Suppressor macrophage (primary cell): ENCODE measurements at places on chromosomes 16 and 17.

GRCh38 chr16:29757950-29758466 is 12.2 kb upstream of the C16orf54 start:
- DNase-seq = no peak

DNA sequence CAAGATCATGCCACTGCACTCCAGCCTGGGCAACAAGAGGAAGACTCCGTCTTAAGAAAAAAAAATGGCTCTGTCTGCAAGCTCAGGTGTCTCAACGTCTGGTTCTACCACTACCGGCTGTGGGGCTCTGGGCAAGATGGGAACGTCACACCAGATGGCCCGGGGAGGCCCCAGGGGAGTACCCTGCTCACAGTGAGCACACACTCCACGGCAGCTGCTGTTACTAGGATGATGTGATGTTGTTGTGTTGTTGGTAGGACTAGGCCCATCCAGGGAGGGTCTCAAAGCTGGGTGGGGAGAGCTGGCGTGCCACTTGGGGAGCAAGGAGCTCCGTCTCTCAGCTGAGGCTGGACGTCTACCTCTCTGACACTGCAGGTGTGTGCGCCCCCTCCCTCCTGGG is 9.4 kb upstream of the NPTX1 start:
- DNase-seq = no peak

GRCh38 chr16:29873319-29873718 is 10.3 kb upstream of the CDIPT start:
- DNase-seq = no peak

GRCh38 chr16:72815348-72816318 is 232.3 kb downstream of the ZFHX3 start:
- DNase-seq = no peak

DNA sequence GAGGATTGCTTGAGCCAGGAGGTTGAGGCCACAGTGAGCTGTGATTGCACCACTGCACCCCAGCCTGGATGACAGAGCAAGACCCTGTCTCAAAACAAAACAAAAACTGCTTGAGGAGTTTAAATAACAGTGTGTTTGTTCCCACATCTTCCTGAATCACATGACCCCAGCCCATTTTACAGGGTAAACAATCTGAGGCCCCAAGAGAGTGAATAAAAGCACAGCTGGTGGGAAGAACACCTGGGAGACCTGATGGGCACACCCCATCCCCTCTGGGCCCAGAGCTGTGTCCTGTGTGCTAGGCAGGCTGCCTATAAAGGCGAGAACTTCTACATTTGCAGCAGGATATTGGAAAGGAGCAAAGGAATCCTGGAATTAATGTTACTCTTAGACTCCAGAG is 69.6 kb downstream of the PLXDC1 start:
- no peak for DNase-seq

- DNase-seq = no peak
These were observed 267.4 kb upstream of the PSMD7 start for GRCh38 chr16:74029115-74029792.

DNA sequence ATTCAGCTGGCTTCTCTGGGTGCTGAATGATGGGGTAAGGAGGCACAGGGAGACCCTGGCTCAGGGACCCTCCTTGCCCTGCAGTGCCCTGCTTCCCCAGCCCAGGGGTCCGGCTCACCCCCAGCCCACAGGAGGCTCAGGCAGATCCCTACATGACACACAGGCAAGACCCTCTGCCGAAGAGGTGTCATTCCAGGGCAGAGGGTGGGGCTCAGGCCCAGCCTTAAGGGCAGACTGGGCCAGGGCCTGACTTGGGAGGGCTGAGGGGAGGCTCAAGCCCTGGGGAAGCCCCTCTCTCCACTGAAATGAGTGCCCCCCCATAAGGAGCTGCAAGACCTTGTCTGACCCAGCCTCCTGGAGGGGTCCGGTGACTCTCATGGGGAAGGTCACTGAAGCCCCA is 30.3 kb upstream of the KSR1 start:
- DNase-seq = no peak

GRCh38 chr16:75063549-75064088 is 53.0 kb downstream of the LDHD start:
- DNase-seq = no peak

- DNase-seq = no peak
These were observed 22.4 kb downstream of the MIS12 start for GRCh38 chr17:5508810-5509209.

- no peak for DNase-seq
These were observed 66.3 kb upstream of the DOC2B start for GRCh38 chr17:247767-248166.

DNA sequence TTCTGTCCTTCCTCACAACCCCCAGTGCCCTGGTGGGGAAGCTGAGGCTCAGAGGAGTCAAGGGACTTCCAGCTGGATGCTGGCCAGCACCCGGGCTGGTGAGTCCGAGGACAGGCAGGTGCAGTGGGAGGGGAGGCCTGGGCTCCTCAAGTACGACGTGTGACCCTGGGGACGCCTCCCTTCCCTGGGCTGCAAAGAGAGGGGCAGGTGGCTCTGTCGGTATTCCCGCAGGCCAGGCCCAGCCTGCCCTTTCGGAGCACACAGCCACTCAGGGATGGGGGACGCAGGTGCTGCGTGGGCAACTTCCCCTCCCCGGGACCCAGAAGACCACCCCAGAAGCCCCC is 33.1 kb upstream of the PVALEF start:
- DNase-seq = no peak

DNA sequence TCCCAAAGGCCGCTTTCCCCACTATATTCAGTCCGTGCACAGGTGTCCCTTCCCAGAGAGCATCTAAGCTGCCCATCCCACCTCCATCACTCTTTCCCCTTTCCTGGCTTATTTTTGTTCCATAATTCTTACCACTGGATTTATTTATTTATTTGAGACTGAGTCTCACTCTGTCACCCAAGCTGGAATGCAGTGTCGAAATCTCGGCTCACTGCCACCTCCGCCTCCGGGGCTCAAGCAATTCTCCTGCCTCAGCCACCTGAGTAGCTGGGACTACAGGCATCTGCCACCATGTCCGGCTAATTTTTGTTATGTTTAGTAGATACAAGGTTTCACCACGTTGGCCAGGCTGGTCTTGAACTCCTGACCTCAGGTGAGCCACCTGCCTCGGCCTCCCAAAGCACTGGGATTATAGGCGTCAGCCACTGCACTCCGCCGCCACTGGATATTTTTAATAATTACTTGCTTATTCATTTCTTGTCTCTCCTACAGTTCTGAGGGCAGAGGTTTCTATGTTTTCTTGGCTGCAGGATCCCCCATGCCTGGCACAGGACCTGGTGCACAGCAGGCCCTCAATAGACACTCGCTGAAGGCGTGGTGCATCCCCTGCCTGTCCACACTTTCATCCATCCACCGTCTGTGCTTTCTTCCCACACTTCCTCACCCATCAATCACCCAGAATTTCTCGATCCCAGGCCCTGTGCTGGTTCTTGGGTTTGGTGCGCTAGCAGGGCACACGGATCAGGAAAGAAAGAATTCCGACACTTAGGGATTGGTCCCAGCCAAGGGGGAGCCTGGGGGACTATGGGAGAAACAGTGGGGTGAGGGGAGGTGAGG is 9.9 kb upstream of the ADGRG1 start:
- no peak for DNase-seq

DNA sequence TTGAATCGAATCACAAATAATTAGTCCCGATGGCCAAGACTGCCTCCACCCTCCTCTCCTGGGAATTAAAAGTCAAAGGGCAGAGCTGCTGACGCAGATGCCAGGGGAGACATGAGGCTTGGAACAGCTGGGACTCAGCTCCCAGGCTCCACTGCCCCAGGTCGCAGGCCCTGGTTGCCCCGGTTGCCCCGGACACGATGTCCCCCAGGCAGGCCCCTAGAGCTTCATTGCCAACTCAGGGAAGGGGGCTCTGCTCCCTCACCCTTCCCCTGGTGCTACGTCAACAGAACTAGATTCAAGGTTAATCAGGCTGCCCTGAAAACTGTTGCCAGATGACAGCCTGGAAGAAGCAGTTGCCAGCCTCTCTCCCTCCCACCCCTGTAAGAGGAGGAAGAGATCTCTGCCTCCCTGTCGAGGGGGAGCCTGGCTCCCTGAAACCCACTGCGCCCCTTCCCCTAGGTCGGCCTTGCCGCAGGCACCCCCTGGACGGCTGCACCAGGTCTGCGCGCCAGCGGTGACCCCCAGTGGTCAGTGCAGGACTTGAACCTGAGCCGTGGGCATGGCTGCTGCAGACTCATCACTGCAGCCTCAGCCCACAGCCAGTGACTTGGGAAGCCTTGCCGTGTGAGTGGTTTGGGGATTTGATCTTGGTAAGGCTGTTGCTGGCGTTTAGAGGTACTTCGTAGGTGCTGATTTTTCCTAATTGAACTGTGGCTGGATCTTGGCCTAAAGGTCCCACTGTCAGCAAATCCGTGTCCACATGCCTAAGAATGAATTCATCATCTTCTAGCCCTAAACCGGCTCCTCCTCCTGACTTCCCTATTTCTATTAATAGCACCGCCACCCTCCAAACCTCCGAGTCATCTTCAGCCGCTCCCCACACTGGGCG is 84.1 kb upstream of the TOB1 start:
- peak; percentile 90 for DNase-seq

GRCh38 chr17:1203111-1203966 is 23.6 kb upstream of the ABR start:
- peak; percentile 88 for DNase-seq

GRCh38 chr17:45676695-45677094 is 107.4 kb upstream of the CRHR1 start:
- no peak for DNase-seq

DNA sequence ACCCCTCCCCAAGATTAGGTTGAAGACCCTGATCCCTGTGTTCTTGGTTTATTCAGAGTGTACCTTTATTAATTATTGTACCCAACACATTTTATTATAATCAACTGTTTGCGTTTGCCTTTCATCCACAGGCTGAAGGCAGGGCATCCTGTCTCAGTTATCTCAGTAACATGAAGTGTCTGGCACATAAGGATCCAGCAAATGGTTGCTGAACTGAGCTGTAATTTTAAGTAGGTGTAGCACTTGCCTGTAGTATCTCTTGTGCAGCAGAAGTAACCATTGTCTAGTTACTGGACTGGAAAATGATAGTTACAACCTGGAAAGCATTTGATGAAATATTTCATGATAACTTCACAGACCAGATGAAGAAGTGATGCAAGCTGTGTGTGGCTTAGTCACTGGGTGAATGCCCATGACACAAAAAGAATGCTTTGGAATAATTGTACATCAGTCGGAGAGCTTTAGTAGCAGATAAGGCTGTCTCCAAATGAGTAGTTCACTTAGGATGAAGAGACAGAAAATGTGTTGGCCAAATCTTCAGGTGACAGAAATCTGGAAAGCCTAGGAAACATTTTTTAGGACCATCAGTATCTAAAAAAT is 56.6 kb downstream of the ESRP2 start:
- DNase-seq = no peak

GRCh38 chr17:51118330-51119195 is 2.1 kb downstream of the SPAG9 start:
- DNase-seq = peak; percentile 30

GRCh38 chr16:61892531-61892930 is 143.7 kb downstream of the CDH8 start:
- no peak for DNase-seq

DNA sequence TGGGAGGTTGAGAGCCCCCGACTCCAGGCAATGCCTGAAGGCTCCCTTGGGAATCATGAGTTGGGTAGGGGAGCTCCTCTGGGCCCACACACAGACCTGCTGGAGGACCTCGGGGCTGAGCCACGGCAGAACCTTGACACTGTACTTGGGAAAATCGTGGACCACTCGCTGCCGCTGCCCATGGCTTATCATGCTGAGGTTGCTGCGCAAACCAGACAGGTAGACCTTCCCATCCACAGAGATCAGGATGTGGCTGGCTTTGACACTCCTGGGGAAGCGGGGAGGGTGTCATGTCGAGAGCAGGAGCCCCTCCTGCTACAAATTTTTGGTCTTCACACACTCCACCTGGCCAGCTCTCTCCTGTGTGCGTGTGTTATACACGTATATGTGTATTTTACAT is 7.2 kb upstream of the LIMD2 start:
- no peak for DNase-seq

DNA sequence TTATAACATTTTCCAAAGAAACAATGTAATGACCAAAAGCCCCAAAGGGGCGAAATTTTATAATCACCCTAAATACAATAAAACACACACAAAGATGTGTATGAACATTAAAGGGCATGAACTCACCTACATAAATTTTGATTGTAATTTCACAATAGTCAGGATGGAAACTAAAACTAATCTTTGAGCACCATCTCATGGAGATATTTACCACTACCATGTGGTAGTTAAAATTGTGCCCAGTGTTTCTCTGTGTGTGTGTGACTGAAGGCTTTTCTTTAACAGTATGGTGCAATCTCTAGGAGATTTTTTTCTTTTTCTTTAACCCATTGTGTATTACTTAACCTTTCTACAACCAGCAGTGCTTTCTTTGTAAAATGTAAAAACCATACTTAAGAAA is 19.7 kb upstream of the MEIOC start:
- DNase-seq = peak; percentile 58

- no peak for DNase-seq
These were observed 254.0 kb downstream of the KATNIP start for GRCh38 chr16:27803775-27804549.

- no peak for DNase-seq
These were observed 15.7 kb downstream of the UNC119 start for GRCh38 chr17:28536532-28537218.
